ENCODE measurements at places on chromosomes 11 and 22.

DNA sequence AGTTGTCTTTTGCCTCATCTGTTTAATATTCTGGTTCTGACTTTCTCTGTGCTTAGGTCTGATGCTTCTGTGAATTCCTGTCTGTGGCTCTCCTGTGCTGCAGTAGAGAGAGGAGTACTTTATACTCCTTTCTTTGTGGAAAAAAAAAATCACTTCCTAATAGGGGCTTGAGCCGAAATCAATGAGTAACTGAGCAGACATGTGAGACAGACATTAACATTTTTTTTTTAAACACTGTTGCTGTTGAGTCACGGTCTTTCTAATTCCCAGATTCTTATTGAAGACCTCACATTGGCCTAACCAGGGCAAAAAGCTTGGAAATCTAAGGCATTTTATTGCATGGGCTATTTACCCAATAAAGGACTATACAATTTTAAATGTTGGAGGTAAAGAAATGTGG is 86.1 kb downstream of the GRM5 start:
- no peak for DNase-seq

- DNase-seq: no peak
These were observed 15.4 kb downstream of the DSCAML1 start for GRCh38 chr11:117781627-117782026.

DNA sequence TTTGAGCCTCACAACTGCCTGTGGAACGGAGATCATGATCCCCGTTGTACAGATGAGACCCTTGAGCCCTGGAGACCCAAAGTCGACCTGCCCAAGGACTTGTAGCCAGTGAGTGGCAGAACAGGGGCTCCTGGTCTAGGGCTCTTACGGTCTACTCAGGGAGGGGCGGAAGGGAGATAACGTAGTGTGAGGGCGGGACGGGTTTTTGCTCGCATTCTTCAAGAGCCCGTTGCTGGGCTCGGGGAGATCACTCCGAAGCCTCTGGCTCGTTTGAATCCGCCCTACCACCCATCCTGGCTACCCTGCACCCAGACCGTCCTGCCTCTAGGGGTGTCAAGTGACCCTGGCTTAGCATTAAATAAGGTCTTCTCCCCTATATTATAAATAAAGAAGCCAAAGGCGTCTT is 639 bp downstream of the CRY2 start:
- peak; percentile 70 for DNase-seq

DNA sequence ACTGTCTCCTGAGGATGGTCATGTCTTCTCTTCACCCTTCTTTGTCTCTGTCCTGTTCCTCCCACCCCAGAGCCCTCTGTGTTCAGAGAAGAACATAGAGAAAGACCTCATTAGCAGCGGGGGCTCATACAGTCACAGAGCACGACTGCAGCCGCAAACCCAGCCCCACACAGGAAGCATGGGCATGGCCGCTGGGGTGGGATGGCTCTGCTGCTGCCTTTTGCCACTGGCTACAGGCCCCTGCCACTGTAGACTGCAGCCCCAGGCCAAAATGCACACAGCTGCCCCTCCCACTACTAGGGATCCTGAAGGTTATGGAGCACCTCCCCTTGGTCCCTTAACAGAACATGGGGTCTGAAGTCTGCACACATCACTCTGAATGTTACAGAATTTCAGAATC is 34.9 kb upstream of the KLHL35 start:
- DNase-seq: no peak

- DNase-seq: peak; percentile 29
These were observed 9.7 kb upstream of the FXYD2 start for GRCh38 chr11:117834068-117834810.

DNA sequence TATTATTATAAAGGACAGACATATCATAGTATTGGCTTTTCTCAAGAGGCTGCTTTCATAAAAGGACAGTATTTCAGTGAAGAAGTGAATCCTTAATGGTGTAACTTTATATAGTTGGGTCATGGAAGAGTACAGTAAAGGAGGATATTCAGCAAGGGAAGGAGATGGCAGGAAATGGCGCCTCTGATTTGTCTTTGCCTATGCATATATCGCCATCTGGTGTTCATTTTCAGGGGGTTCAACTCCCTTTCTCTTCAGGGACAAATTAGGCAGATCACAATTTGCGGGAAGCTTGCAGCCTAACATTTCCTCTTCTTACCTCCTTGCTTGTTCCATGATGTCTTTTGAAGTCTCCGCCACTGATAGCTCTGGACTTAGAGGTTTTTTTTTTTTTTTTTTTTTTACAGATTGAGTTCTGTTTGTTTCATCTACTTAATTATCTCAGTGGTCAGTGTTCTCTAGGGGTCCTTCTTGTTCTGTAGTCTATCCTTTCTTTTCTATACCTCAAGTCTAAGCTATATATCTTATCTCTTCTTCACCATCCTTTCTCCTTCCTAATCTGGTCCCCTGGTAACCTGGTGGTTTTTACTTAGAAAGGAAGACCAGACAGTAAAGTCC is 21.8 kb upstream of the RRM1 start:
- DNase-seq: no peak

GRCh38 chr11:107675902-107676301 is 36.0 kb downstream of the SLN start:
- no peak for DNase-seq

DNA sequence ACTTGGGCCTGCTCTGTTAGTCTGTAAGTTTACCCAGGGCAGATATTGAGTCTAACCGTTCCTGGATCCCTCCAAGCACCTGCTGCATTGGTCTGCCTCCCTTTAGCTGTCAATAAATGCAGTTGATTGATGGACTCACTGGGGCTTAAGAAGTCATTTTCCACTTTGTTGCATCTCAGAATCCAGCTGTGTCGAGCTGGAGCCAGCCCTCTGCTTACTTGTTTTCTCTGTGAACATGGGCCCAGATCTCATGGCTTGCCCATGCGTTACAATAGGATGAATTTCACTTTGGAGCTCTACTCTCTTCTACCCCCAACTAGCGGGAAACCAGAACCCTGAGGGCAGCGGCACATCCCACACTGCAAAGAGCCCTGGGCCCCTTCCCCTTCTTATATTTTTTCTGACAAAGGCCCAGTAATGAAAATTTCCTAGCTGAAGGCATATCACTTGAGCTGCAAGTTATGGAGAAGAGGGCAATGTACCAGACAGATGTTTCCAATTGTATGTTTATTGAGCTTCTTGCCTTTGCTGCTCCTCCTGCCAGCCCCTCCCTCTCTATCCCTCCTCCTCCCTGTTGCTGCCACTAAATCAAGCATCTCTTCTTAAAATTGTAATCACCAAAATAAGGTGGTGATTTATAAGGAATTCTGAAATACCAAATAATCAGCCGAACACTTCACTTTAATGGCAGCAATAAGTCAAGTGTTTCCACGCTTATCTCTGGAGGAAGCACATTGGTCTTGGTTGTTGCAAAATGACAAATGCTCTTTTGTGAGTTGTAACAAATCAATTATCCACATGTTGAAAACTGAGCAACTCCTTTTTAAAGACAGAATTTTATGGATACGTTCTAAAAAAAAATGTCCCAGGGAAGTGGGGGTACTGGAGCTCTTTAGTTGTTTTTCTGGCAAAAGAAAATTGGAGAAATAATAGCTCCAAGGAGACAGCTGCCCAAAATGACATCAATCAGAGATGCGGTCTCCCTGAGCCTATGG is 212.3 kb upstream of the ZBED5 start:
- no peak for DNase-seq

GRCh38 chr22:48432781-48433518 is 1394.7 kb downstream of the BRD1 start:
- DNase-seq: no peak

DNA sequence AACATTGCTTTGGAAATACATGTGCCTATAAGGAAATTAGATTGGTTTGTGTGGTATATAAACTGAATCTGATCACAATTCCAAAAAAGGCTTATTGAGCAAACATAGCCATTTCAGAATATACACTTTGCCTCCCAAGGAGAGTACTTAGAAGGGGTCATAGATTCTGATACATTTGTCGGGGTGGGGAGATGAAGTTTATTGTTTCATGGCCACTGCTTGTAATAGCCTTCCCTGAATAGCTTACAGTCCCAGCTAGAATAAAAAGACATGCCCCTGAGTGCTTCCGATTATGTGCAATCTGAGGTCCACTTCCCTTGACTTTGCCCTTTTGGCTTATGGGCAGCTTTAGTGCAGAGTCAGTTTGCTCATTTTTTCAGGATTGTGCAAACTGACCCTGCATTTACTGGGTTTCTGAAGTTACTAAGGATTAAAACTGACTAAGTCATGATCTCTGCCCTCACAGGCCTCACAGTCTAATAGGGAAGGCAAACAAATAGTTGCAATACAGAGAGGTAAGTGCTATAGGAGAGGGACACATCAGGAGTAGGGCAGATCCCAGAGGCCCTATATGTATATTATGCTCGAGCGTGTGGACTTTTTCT is 184.2 kb downstream of the BLID start:
- DNase-seq: no peak

GRCh38 chr11:23112987-23113886 is 253.0 kb upstream of the CCDC179 start:
- DNase-seq: peak; percentile 47
